ENCODE measurements at places on chromosomes 12 and 14.
A peak's percentile ranks its signal among the peaks of the same experiment; 100 is the strongest.

DNA sequence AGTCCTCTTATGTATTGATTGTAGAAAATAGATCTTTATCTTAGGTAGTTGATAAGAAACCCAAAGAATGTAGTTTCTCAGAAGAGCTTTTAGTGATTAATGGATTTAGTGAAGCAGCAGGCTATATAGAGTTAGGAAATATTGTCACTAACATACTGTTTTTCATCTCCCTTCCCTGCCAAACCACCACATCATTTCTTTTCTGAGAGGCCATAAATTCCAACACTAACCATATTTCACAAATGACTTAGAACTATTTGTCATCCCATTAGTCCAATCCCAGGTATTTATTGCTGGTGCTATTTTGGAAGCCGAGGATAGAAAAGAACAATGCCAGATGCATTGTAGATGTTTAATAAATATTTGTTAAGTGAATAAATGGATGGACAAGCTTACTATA, 185.7 kb downstream of the KICS2 start:
- DNase-seq: no peak

GRCh38 chr14:43795600-43796228, 711.4 kb downstream of the FSCB start:
- peak; percentile 40 for DNase-seq

- no peak for DNase-seq
Measured at GRCh38 chr12:43287706-43288383, 264.2 kb downstream of the ADAMTS20 start.

DNA sequence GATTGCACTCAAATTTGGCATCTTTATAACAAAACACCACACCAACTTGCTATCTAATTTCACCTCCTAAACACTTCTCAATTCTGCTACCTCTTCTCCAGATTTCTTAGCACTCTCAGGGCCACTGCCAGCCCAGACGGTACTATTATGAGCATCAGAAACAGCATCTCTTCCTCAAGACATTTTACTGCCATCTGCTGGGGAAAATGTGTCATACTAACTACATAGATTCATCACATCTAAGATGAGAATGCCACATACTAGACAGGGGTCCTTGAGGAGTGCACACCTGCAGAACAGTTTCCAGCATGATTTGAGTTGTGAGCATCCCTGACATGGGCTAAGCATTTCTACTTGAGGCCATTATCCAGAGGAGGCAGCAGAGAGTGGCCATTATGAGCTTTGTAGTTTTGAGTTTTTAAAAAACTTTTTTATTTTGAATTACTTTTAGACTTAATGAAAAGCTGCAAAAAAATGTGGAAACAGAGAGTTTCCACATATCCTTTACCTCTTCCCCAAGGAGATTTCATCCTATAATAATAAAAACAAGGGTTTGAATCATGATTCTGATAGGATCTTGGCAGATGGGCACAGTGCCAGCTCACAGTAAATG, 15.1 kb upstream of the GRIP1 start:
- peak; percentile 55 for DNase-seq

- DNase-seq: peak; percentile 10
Measured at GRCh38 chr12:29081101-29081500, 68.0 kb upstream of the FAR2 start.

All from fibroblast of gingiva (primary cell).